Activated naive CD4-positive, alpha-beta T cell treated with Interleukin-2 at 50 U/mL for 16 hours (primary cell): ENCODE measurements at places on chromosomes 6 and 20.

- DNase-seq: no peak
Observed at GRCh38 chr6:90186026-90186425, 110.6 kb downstream of the BACH2 start.

- no peak for DNase-seq
Observed at GRCh38 chr20:15814911-15815310, 758.3 kb downstream of the KIF16B start.

DNA sequence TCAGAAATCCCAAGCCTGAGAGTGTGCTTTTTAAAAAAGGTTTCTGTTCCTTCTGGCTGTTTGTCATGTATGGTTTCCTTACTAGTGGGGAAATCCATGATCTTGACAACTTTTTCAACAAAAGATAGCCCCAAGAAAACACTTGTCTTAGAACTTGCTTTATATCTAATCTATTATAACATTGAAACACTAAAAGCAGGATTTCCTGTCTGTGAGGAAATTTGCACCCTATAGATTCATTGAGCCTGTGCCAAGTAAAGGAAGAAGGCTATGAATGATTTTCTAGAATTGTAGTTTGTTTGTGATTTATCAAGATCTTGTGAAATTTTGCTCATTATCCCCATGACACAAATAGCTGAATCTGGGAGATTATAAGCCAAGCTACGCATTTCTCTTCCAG is 238.6 kb upstream of the RIN2 start:
- DNase-seq: no peak

DNA sequence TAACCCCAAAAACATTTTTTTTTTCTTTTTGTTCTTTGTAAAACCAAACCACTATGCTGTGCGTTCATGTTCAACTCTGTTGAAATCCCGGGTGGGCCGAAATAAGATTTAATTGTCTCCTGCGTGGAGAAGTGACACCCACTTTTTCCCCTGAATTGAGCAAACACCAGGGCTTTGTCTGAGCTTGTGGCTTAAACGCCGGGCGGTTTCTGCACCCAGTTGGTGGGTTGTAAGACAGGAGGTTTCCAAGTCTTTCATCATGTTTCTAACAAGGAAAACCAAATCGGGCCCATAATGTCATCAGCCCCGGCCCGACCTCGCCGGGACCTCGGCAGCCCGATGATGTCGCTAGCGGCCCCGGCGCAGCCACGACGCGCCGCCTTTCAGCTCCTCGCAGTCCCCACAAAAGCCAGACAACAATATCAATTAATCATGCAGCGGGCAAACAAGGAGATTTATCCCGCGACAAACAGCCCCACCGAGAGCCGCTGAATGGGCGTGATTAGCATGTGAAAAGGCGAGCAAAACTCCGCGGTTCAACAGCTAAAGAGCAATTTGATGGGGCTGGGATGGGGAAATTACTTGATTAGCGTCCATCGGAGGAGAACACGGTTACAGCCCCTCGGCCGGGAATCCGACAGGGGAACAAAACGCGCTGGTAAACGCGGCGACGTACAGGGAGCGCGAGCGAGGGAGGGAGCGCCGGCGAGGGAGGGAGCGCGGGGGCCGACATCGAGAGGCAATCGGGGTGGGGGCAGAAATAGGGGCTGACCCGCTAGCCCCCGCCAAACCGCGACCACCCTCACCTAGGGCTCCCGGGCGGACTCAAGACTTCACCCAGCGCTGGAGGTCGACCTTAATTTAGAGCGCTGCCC is 5.3 kb downstream of the LINC00237 start:
- peak; percentile 35 for DNase-seq

- DNase-seq: no peak
Observed at GRCh38 chr20:63568170-63568981, 5.7 kb downstream of the HELZ2 start.

DNA sequence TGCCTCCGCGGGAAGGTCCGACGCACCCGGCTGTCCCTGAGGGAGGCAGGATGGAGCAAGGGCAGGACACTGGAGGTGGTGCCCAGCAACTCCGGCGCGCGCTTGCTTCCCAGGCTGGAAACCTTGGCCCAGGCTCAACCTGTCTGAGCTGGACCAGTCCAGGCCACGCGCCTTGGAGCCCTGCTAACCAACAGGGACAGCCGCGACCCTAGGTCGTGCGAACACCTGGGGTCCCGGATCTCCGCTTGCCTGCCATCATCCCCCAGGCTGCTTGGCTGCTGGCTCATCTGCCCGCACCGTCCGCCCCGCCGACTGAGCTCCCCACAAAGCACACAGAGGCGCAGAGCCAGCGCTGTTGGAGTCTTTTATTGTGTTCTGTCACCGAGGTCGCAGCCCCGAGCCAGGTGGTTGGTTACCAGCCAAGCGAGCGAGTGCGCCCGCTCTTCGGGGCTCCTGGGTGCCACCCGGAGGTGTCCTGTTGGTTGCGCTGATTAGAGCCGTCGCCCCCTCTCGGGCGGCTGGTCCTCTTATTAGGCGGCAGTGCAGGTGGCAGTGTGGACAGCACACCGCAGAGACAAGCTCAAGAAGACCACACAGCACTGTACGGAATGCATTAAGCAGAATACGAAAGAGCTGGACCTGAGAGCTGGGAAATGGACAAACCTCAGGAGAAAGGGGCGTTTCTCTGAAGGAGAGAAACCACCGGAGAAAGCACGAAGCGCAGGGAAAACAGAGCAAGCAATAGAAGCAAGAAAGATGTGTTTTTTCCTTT is 3.8 kb downstream of the COL12A1 start:
- DNase-seq: no peak

DNA sequence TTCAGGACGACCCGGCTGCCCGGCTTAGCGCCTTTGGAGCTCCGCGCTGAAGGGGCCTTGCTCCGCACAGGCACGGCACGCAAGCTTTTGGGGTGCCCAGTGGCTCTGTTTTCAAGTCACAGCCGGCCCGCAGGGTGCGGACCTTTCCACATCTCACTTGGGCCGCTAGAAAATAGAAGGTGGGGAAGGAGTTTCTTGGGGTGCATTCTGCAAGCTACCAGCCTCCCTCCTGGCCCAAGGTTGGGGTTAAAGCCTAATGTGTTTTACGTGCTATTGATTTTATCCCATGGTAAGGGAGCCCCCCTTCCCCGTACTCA is 561 bp downstream of the KAT14 start:
- no peak for DNase-seq

DNA sequence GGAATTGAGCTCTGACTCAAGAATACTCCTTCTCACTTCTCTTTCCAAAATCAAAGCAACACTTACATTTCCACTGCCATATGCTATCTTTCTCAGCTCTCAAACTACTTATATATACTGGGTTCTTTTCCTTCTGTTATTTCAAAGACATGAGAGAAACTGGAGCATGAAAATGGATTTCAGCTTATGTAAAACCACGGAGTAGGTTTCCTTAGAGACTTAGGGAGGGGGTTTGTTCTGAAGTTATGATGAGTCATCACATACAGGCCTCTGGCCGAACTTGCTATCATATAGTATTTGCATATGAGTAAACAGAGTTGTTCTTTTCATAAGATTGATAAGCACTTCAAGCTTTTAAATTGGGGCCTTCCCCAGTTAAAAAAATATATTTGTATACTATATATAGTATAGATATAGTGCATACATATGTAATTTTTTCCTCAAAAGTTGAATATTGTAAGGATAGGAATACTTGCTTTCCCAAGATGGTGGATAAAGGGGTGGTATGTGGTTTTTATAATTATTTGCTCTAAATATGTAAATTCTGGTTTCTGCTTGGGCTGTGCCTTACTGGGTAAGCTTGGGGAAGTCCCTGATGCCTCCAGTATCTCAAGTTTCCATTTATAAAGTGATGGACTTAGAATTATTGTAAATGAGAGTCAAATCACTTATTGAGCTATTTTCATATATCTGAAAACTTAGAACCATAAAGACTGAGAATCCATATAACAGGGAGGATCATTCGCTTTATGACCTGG is 273.9 kb downstream of the RFPL4B start:
- no peak for DNase-seq

GRCh38 chr6:13681305-13682061 is 30.2 kb downstream of the RANBP9 start:
- no peak for DNase-seq

DNA sequence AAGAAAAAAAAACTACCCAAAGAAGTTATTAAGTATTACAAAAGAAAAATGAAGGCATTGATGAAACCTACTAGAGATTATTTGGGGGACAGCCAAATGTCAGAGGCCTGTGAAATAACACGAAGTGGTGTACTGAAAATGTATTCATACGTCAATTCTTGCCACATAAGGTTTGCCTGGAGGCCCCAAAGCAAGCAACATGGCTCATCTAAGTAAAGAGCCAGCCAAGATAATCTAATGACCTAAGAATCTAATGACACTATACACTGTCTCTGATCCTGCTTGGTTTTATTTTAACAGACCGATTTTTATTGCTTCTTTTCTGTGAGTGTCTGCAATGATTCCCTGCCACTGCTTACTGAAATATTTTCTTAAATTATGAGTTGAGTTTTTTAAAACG is 34.7 kb downstream of the FILIP1 start:
- no peak for DNase-seq

GRCh38 chr20:64162239-64162910 is 1.9 kb upstream of the MYT1 start:
- DNase-seq: no peak

DNA sequence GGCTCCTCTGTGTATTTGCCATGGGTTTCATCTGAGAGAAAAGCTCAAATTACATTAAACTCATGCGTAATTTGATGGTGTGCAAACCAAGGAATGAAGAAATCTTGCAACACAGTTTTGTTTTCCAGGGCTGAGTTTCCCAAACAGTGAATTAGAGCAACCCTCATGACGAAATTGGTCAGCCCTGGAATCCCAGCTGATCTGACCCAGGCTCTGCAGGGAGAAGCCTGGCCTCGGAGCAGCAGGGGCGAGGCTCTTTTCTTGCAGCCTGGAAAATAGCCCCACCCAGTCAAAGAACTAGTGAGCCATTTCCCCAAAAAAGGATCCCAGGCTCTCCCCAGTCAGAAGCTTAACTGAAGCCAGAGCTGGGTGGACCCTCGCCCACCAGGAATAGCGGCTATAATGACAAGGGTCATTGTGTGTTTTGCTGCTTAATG is 107.3 kb upstream of the SNX9 start:
- DNase-seq: no peak

DNA sequence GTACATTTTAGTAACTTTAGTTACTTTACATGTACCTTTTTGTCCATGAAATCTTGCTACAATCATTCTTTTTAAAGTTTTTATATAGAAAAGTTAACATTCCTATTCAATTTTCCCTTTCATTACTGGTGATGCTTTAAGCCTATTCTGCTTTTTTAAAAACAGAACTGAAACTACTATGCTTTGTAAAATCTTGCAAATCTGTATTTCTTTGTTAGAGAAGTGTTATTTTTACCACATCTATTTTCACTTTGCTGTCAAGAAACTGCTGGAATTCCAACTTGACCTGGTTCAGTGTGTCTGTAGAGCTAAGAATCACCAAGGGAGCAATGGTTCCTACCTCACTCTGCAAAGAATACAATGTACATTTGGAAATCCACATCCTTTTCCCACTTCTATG is 21.8 kb upstream of the SAMD5 start:
- DNase-seq: no peak

DNA sequence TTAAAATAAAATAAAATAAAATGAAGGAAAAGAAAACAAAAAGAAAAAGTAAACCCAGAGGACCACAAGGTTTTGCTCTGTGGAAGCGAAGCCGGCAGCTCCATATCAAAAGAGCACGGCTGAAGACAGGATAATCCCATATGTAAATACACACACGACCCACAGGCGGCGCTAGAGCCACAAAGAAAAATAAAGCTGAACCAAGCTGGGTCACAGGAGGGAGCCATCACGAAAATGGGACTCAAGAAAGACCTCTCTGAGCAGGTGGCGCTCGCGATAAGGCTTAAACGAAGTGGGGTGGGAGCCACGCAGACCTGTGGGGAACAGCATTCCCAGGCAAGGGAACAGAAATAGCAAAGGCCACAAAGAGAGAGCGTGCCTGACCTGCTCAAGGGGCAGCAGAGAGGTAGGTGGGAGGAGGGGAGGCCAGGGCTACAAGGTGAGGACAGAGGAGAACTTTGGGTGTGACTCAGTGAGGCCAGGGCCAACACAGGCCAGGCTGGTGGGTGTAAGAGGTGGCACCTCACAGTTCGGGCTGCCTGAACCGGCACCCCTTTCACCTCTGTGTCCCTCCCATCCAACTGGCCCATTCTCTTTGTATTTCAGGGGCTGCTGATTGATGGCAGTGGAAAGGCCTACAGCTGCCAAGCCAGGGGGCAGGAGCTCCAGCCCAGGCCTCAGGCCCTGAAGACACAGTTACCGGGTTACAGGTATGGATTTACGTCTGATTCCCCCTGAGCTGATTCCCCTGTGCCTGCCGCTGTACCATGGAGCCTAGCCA is 26.0 kb downstream of the PTGIS start:
- DNase-seq: peak; percentile 76

GRCh38 chr6:181049-181654 is 111.1 kb upstream of the DUSP22 start:
- no peak for DNase-seq

DNA sequence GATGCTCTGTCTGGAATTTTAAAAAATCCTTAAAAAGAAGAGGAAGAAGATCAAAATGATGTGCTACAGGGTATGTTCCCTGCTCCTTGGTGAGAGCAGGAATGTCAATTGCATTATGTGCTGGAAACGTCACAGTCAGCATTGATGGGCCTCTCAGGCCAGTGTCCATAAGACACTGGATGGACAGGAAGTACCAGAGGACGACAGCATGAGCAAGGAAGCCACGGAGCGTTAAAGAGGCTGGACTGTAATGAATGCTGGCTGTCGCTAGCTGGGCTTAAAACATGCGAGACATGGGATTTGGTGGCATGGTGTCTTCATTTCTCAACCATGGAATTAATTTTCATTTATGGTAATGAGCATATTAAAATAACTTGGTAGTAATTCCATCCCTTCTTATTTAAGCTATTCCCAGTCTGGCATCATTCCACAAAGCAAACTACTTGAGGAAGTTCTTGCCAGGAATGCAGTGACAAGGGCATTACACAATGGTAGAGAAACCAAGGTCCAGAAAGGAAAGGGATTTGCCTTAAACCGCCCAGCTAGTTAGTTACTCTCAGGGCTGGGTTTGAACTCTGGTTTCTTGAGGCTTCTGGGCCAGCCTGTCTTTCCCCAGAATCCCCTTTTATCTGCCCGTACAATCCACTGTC is 166.6 kb upstream of the SOX4 start:
- DNase-seq: no peak

DNA sequence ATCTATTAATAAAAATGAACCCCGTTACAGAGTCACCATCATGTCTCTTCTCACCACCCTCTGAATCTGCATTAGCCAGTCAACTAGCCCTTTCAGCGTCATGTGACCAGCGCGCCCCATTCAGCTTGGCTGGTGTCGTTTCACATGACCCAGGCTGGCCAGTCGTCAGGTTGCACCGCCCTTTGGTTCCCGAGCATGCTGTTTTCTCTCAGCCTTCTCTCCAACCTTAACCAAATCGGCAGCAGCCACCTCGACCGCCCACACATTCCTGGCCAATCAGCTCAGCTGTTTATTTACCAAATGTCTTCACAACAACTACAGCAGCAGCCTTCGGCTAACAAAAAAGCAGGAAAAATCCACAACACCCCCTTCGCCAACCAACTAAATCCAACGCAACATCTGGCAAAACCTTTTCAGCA is 5.6 kb downstream of the SRSF3 start:
- peak; percentile 78 for DNase-seq

GRCh38 chr6:12537389-12537788 is 179.2 kb upstream of the PHACTR1 start:
- no peak for DNase-seq
